ENCODE measurements at places on chromosomes 7 and 10. TPM values are rescaled to one million over a fixed set of nuclear protein-coding genes. Genes with fewer than 3 reads are reported as not detected.
A peak's percentile ranks its signal among the peaks of the same experiment; 100 is the strongest.

DNA sequence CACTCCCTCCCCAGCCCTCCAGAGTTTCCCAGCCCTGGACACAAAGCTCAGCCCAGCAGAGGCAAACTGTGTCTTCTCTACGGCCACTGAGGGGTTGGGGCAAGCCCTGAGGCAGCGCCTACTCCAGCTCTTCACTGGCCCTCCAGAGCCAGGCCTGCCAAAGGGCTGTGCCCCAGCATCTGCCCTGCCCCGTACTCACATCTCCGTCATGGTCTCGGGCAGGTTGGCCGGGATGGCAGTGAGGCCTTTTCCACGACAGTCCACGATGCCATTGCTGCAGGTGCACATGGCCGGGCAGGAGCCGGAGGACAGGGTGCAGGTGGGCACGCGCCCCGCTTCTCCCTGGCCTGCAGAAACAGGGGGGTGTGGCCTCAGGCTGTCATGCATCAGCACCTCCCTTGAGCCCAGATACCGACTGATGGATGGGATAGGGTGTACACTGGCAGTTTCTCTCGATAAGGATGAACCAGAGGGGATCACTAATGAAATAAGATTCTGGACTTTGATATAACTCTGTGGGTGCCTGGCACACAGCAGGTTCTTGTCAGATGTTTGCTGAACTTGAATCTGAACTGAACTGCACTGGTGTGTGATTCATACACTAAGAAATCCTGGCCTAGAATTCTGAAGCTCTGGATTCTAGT lies 125.2 kb downstream of the SLIT1 start:
- DNase-seq, result no peak

GRCh38 chr10:25174461-25175230 lies at the start of gene GPR158:
GPR158 (plus strand) TSS chr10:25175001; CDS start chr10:25175421, 420 bp downstream.
- DNase-seq, result peak; percentile 82

GRCh38 chr10:107427016-107427415 lies 262.5 kb upstream of the SORCS1 start:
- DNase-seq, result no peak

GPRIN2 gene
- not detected for polyA plus RNA-seq

All from heart right ventricle (tissue), 16 donors.